G401 (cell line): ENCODE measurements at places on chromosomes 16 and 17.

- peak; percentile 73 for DNase-seq
These were observed 17.8 kb downstream of the TSPOAP1 start for GRCh38 chr17:58310511-58311428.

DNA sequence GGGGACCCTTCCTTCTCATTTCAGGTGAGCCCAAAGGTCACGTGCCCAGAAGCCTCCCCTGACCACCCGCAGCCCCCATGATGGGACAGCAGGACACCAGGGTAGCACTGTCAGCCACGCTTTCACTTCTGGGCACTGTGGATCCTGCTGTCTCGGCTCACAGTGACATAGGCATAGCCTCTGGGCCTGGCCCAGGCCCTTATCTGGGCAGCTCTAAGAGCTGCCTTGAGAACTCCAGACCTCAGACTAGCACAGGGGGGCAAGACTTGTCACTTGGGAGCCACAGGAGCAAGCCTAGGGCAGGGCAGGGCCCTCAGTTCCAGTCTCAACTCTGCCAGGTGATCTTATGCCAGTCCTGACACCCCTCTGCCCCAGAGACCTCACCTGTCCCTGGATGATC lies 4.7 kb downstream of the NATD1 start:
- no peak for DNase-seq

- peak; percentile 81 for DNase-seq
These were observed 22.7 kb downstream of the GINS3 start for GRCh38 chr16:58415003-58415402.

DNA sequence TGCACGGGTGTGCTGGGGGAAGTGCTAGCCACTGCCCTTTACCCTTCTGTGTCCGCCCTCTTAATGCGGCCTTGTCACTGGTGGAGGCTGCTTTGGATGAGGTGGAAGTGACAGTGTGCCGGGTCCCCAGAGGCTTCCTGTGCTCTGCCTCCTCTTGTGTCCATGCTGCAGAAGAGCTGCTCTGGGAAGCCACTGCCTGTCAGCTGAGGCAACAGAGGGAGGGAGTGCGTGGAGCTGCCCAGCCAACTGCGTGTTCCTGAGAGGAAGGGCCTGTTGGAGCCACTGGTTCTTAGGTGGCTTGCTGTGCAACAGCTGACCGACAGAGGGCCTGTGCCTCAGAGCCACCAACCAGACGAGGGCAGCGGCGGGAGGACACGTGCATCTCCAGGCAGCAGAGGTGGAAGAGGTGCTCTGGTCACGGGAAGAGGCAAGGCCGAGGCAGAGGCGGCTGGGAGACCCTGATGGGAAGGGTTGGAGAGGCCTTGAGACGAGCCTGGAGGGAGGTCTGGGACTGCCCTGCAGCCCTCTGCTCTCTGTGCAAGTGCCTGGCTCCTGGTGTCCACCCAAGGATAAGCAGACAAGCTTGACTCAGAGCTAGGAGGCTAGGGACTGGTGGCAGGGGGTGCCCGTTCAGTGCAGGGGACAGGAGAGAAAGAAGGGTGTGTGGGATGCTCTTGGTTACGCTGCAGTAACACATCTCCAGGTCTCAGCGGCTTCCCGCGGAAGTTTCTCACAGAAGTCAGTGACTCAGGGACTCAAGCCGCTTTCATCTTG lies 25.4 kb downstream of the B9D1 start:
- DNase-seq: peak; percentile 72
